Right cardiac atrium (tissue), 5 donors: ENCODE measurements at places on chromosomes 3 and 15. TPM values are rescaled to one million over a fixed set of nuclear protein-coding genes. Genes with fewer than 3 reads are reported as not detected.

Gene TMEM89
- polyA plus RNA-seq = not detected

Gene MAGEL2
- polyA plus RNA-seq = 0.02 TPM

Gene FGF7
- polyA plus RNA-seq = 21.3 TPM

Gene CNTN6
- polyA plus RNA-seq = 0.02 TPM

Gene C3orf80
- polyA plus RNA-seq = 0.16 TPM

Gene CCDC80
- polyA plus RNA-seq = 20.3 TPM

Gene POPDC2
- 504 TPM for polyA plus RNA-seq

Gene FYTTD1
- polyA plus RNA-seq = 17.2 TPM

Gene P3H2
- polyA plus RNA-seq = 4.1 TPM

Gene PLCH1
- polyA plus RNA-seq = 1.1 TPM

Gene GABRR3
- not detected for polyA plus RNA-seq

Gene CCR4
- polyA plus RNA-seq = 0.05 TPM

Gene ARNT2
- polyA plus RNA-seq = 3.6 TPM

Gene TRIM42
- polyA plus RNA-seq = not detected

Gene EFCC1
- 1.2 TPM for polyA plus RNA-seq

Gene PLA2G4D
- polyA plus RNA-seq = not detected

Gene GNAI2
- 122 TPM for polyA plus RNA-seq

Gene NANOGP8
- 0.09 TPM for polyA plus RNA-seq

Gene LRTM1
- polyA plus RNA-seq = not detected

Gene CHRNA7
- polyA plus RNA-seq = 1.8 TPM

Gene ACTRT3
- 1.1 TPM for polyA plus RNA-seq

Gene CNTN4
- 1.9 TPM for polyA plus RNA-seq

Gene TICRR
- 0.09 TPM for polyA plus RNA-seq

Gene PLOD2
- polyA plus RNA-seq = 20.3 TPM

Gene ZNF860
- 0.23 TPM for polyA plus RNA-seq

Gene TGM5
- polyA plus RNA-seq = 0.02 TPM

Gene HAUS2
- polyA plus RNA-seq = 12.4 TPM

Gene GOLGA6L7
- polyA plus RNA-seq = not detected

Gene NXPE3
- polyA plus RNA-seq = 26.8 TPM

Gene FEZF2
- polyA plus RNA-seq = not detected

Gene GUCA1C
- not detected for polyA plus RNA-seq

Gene TMCO5A
- polyA plus RNA-seq = not detected

Gene DZIP3
- 8.4 TPM for polyA plus RNA-seq
